Stimulated activated CD4-positive, alpha-beta T cell treated with anti-CD3 and anti-CD28 coated beads, Interleukin-15, amount 100 ng/mL, for 1 hour (primary cell): ENCODE measurements at places on chromosomes 12 and 14.

DNA sequence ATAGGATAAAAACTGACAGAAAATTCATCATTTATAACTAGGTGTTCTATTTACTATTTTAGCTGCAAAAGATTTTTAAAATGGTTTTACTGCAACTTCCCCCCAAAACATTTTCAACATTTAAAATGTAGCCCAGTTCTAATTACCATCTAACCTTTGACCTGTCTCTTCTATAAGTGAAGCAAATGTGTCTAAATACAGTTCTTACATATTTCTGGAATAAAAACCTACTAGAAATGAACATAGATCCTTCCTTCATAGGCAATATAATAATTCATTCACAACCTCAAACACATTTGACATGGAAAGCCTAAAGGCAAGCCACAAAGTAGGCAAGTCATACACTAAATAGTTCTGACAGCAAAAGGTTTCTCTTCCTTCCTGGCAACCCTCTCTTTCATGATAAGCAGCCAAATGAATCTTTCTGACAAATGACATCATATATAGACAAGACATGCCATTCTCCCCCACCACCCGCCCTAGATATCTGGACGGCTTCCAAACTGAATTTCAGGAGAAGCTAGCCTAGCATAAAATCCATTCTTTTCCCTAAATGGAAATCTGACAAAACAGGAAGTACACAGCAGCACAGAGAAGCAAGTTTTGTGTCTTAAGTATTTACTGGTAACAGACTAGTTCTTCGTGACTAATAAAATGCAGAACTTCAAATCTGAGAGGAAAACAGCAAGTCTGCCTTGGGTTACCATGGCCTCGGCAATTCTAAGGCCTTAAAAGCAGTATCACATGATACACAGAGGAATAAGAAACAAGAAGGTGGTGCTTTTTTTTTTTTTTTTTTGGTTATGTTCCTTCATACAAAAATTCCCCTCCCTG is 17.2 kb upstream of the ARID4A start:
- DNase-seq = no peak

- DNase-seq = no peak
These were observed 344.9 kb downstream of the DPF3 start for GRCh38 chr14:72549026-72549425.

DNA sequence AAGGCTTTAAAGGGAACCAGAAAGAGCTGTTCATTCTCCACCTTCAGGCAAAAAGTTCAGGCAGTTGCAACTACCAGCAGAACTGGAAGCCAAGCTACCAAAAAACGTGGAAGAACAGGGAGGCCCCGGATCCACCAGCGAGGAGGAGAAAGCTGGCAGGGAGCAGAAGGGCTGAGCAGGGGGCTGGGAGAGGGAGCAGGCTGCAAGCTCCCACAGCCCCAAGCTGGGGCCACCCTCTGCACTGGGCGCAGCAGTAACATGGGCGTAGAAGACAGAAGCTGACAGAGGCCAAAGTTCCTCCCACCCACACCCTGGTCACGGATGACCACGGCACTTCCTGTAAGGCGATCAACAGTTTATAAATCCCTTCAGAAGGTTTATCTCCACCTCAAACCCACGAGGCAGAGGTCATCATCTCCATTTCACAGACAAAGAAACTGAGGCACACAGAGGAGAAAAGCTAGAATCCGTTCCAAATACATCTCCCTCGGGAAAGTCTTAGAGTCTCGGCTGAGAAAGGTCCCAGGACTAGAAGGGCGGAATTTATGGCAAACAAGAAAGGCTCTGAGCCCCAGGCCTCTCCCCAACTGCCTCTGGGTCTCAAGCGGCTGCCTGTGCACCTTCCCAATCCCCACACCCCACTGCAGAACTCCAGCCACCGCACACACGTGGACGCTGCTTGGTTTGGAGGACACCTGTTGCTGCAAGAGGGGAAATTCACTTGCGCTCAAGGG is 1.8 kb downstream of the CCDC85C start:
- DNase-seq = no peak

DNA sequence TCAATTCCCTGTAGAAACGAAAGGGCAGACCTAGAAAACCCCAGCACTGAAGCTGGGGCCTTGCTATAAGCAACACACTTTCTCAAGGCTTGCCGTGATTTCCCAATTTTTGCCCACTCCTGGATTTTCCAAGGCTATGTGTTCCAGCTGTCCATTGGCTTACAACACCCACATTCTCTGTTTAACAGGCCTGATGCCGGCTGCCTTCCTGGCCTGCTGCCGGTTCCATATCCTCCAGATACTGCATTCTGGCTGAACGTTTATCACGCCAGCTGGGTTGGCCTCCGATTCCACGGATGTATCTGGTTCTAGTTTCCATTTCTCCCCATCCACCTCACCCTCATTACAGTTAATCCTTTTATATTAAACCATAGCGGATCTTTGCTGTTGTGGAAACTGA is 2.0 kb upstream of the PCNX1 start:
- no peak for DNase-seq

- no peak for DNase-seq
These were observed 160.9 kb downstream of the ALG10B start for GRCh38 chr12:38477340-38478090.

GRCh38 chr12:107122452-107122958 is 29.2 kb upstream of the CRY1 start:
- DNase-seq = no peak

DNA sequence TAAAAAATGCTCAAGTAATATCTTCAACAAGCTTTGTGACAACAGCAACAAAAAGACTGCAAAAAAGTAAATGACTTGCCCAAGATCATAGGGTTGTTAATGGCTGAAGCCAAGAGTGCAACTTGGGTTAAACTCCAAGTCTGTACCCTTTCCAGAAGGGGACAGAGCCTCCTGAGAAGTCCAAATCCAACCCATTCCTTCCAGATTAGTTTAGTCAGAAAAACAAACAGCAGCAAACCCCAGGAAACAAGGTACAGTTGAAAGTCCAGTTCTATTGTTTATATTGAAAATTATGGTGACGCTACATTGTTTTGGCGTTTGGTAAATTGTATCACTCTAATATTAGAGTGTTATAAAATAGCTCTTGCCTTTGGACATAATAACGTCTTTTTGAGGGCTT is 239.9 kb downstream of the SPTSSA start:
- no peak for DNase-seq

DNA sequence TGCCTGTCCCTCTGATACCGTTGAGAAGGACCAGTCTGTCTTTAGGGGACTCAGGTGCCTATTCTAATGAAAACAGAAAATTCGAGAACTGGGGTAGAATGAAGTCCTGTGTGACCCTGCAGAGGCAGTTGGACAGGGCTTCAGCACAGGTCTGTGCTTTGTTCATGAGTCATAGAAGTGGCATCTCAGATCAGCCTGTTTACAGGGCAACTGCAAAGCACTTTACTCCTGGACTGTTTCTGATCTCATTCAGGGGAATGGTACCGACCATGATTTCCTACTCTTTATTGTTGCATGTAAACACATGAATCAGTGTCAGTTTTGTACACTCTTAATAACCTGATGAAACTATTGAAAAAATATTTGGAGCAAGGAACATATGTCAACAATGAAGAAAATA is 1517.0 kb downstream of the AACS start:
- no peak for DNase-seq

GRCh38 chr14:65815127-65815526 is 402.6 kb downstream of the FUT8 start:
- DNase-seq = no peak

DNA sequence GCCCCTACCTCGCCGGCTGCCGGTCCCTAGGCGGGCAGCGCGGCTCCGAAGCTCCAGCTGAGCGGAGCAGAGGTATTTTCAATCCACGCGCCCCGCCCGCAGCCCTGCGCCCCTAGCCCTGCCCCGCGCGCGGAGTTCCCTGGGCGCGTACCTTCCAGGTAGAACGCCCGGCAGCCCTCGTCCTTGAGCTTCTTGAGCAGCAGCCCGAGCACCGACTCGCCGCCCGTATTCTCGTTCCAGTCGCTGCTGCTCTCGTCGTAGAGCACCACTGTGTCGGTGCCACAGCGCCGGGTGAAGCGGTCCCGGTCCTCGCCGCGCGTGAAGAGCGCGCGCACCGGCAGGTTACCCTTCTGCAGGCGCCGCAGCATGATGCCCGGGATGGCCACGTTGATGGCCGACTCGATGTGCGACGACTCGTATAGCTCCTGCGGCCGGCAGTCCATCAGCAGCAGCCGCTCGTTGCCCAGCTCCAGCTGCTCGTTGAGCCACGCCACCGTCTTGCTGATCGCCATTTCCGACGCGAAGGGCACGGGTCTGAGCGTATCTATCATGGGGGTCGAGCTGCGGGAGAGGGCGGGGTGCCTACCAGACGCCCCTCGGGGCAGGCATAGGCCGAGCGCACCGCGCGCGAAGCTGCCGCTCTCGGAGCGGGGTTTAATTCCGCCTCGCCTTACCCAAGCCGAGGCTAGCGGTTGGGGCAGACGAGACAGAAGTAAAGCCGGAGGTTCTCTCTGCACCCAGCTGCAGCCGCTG is 636 bp downstream of the DUSP6 start:
- no peak for DNase-seq

DNA sequence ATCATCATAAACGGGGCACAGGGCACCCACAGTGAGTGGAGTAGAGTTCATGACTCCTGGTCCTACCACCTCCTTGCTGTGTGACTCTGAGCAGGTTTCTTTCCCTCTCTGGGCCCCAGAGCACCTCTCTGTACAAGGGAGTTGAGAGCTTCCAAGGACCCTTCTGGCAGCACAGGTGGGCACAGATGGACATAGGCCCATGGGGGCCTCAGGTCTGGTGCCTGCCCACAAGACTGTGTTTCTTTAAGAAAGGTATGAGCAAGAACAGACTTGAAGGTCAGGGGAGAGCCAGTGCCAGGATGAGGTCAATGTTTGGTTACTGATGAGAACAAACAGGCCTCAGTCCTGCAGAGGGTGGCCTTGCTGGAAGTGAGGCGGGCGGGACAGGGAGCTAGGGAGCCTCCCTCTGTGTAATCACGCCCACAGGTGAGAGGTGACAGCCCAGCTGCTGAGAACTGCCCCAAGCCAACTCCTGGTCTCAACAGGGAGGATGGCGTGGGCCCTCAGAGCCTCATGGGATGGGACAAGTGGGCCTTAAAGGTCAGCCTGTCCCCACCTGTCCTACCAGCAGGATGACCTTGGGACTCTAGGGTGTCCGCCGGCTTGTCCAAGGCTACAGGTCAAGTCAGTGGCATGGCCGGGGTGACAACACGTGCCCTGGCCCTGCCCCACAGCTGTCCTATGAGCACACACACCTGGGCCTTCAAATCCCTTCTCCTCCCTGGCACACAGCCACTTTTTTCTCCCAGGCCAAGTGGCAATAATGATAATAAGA is 49.1 kb downstream of the CCDC85C start:
- DNase-seq = no peak

DNA sequence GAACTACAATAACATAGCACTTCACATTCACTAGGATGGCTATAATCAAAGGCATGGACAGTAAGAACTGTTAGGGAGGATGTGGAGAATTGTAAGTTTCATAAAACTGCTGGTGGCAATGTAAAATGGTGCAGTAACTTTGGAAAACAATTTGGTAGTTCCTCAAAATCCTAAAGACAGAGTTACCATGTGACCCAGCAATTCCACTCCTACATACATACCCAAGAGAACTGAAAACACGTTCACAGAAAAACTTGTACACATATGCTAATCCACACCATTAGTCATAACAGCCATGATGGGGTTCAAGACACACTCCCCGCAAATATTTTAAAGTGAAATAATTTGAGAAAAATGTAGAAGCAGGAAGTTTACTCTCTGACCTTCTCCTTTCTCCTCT is 31.7 kb downstream of the GALC start:
- no peak for DNase-seq

DNA sequence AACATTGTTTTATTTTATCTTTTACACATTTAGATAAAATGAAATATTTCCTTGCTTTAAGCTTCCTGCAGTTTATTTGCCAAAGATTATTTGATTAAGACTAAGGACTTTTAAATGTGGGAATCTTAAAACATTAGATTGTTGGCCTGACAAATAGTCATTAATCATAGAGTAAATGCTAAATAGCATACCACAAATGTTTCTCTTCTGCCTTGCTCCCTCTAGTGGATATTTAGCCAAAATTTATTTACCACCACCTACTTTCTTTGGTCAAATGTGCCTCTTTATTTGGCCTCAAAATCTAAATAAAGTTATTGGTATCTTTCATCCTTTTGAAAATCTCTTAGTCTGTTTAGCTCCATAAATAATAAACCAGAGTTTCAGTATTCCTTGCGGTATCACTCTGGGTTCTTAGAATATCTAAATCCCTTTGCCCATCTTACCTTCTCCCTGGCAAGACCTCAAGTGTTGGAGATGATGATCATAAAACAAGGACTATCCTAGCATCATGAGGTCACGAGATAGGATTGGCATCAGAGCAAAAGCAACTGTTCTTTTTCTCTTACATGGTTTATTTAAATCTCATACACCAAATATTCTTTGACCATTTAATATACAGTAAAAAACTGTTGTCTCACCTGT is 150.6 kb upstream of the AEBP2 start:
- DNase-seq = no peak

- DNase-seq = no peak
These were observed 42.2 kb downstream of the EGLN3 start for GRCh38 chr14:33908540-33909223.

DNA sequence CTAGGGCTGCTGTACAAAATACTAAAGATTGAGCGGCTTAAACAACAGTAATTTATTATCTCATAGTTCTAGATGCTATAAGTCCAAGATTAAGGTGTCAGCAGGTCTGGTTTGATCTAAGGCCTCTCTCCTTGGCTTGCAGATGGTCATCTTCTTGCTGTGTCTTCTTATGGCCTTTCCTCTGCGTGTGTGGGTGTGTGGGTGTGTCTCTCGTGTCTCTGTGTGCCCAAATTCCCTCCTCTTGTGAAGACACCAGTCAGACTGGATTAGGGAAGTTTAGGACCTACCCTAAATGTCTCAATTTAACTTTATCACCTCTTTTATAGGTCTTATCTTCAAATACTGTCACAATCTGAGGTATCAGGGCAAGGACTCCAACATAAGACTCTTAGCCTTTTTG is 28.3 kb downstream of the DDHD1 start:
- DNase-seq = no peak

DNA sequence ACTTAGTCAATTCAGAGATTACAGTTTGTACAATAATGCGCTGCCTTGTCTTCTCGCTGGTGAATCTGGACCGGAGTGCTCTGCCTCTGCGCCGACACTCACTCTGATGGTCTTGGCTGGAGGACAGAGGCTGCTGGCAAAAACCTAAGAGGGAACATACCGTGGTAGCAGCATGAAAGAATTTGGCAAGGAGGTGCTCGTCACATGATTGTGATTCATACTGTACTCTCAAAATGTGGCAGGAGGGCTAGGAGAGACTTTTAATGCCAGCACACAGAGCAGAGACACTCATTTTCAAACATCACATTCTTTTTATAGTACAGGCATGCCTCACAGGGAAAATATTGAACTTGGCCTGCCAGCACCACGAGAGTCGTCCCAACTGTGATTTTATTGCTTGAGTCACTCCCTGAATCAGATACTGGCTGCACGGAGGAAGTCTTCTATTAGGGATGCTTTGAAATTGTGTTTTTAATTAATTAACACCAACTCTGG is 67.8 kb downstream of the HMGA2 start:
- DNase-seq = no peak

DNA sequence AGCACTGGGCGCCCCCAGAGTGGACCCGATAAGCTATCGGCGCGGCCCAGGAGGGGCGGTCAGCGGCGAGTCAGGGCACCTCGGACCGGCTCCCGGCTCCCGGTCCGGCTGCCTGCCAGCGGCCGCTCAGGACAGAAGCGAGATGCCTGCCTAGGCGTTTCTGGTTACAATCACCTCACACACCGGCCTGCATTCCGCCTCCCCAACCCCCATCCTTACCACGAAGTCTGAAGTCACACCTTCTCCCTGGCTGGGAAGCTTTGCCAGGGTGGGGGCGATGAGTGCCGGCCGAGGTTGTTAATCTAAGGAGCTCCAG is 42.6 kb upstream of the TBX5 start:
- no peak for DNase-seq
